Effector CD4-positive, alpha-beta T cell (primary cell): ENCODE measurements at places on chromosomes 11 and 22.

DNA sequence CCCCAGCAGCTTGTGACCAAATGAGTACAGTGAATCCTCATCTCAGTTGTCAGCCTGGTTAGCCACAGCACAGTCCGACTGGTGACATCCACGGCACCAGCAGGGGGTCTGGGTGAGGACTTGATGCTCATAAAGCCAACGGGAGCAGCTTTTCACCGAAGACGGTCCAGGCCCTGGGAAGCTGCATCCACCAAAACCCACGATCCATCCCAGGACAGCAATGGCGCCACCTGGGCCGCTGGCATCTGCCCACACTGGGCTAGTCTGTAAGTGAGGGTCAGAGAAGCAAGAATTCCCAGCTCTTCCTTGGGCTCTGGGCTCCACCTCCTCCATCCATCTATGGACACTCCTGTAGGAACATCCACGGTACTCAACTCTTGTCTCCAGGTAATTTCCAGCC lies 25.1 kb upstream of the FXYD6 start:
- no peak for DNase-seq

- no peak for DNase-seq
These were observed 23.3 kb downstream of the RFPL3 start for GRCh38 chr22:32380991-32381390.

GRCh38 chr22:47232197-47232596 lies 469.7 kb downstream of the TBC1D22A start:
- no peak for DNase-seq

- DNase-seq: no peak
These were observed 1282.9 kb downstream of the TBC1D22A start for GRCh38 chr22:48045369-48045768.

DNA sequence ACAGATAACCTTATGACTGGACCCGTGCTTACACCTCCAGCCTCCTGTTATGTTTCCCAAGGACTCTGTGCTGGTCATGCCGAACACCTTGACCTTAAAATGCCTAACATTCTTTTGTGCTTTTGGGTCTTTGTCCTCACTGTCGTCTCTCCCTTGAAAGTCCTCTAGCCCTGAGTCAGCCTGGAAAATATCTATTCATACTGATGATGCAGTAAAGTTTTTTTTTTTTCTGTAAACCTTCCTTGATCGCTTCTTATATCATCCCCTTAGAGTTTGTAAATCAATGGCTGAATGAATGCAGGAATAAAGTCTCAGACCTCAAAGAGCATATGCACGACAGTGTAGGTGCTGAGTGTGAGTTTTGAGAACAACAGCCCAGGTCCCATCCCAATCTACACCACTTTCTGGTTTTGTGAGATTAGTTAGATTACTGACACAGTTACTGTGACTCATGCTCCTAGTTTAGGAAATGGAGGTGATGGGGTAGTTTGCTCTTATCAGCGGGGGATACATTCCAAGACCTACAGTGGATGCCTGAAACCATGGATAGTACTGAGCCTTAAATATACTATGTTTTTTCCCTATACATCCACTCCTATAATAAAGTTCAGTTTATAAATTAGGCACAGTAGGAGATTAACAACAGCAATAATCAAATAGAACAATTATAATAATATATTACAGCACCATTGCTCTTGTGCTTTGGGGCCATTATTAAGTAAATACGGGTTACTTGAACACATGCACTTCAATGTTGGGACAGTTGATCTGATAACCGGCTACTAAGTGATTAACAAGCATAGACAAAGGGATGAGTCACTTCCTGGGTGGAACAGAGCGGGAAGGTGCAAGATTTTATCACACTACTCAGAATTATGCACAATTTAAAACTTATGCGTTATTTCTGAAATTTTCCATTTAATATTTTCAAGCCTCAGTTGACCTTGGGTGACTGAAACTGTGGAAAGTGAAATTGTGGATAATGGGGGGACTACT lies 8.6 kb downstream of the TCN1 start:
- no peak for DNase-seq

GRCh38 chr22:50542416-50542927 lies 3.2 kb upstream of the KLHDC7B start:
- no peak for DNase-seq

DNA sequence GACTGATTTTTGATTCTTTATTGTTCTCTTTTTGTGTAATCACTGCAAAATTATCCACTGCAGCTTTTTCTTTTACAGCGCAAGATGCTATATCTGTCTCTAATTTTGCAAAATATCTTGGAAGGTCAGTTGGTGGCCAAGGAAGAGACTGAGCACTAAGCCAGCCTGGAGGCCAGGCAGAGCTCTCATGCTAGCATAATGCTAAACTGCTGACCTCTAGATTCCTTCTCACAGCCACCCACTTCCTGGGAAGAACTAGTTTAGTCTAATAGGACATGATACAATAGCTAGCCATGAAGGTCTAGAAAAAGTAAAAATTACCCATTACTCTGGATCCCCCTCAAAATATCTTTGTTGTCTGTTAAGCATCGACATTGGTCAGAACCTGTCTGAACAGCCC lies 227.2 kb upstream of the ARHGAP20 start:
- DNase-seq: no peak

DNA sequence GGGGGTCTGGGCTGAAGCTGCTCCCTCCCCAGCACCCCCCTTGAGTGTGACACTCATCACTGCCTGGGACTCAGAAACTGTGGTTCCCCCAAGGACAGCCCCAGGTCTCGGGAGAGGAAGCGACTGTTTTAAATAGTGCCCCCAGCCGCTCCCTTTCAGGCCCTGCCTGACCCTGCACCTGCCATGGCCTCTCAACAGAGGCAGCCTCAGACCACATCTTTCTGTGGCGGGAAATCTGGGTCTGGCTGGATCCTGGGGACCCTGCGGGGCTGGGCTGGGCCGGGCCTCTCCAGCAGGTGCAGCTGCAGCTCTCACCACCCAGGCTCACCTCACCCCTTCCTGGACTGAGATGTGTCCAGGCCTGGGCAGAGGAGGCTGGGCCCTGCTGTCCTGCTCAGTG lies 3.7 kb upstream of the IGLL1 start:
- DNase-seq: no peak
